Tibial artery (tissue), 4 donors: ENCODE measurements at places on chromosomes 12 and 14.

- DNase-seq, result no peak
These were observed 38.9 kb downstream of the FOXN3 start for GRCh38 chr14:89378119-89378518.

- no peak for DNase-seq
These were observed 169.9 kb downstream of the KTN1 start for GRCh38 chr14:55749946-55750345.

- no peak for DNase-seq
These were observed 5.0 kb upstream of the CD4 start for GRCh38 chr12:6784296-6784695.

GRCh38 chr12:130711756-130712155, 4.3 kb downstream of the RIMBP2 start:
- no peak for DNase-seq

DNA sequence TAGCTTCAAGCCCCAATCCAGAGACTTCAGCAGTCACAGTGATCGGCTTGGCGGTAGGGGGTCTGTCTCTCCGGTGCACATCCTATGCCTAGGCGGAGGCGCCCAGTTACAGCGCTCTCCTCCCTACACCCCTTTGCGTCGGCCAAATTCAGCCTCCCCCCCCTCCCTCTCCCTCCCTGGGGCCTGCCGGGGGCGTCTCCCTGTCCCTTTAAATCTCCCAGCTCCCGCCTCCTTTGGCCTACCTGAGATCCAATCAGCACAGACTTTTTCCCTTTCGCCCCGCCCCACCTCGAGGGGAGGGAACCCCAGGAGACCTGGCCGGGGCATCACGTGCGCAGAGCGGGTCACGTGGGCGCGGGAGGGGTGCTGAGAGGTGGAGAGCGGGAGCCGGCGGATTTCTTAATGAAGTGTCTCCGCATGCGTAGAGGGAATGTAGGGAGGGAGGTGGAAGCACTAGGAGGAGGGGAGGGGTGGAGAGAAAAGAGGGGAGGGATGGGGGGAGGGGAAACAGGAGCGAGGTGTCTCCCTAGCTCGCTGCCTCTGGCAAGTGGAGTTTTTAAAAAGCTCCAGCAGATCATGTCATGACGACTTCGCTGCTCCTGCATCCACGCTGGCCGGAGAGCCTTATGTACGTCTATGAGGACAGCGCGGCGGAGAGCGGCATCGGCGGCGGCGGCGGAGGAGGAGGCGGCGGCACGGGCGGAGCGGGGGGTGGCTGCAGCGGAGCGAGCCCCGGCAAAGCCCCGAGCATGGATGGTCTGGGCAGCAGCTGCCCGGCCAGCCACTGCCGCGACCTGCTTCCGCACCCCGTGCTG, at the start of gene HOXC13:
TSS of gene HOXC13 (plus strand) at position 506 of the 815 bp plus-strand sequence. CDS start at position 582, 76 bp downstream.
- peak; percentile 93 for DNase-seq

DNA sequence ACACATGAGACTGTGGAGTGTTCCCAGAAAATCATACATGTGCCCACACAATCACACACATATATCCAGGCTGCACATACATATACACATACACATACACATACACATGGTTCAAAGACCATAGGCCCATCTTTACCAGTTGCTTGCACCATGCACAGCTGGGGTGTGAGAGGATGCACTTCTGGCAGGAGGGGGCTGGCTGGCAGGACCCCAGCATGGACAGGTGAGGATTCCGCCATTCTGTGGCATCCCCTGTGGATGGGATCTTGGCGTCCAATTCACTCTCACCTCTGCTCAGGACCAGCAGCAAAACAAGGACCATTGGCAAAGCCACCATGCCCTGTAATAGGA, 7.0 kb downstream of the ITGB7 start:
- no peak for DNase-seq

GRCh38 chr14:72679536-72680151, 214.3 kb downstream of the DPF3 start:
- no peak for DNase-seq

DNA sequence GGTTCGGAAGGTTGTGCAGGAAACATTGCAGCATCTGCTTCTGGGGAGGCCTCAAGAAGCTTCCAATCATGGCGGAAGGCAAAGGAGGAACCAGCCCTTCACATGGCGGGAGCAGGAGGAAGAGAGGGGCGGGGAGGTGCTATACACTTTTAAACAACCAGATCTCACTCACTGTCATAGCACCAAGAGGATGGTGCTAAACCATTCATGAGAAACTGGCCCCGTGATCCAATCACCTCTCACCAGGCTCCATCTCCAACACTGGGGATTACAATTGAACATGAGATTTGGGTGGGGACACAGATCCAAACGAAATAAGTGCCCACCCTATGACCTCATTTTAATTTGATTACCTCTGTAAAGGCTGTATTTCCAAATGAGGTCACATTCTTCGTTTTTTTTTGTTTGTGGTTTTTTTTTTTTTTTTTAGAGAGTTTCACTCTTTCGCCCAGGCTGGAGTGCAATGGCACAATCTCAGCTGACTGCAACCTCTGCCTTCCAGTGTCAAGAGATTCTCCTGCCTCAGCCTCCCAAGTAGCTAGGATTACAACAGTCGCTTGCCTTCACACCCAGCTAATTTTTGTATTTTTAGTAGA, 11.4 kb upstream of the ORAI1 start:
- DNase-seq, result no peak

GRCh38 chr12:117437516-117438255, 76.3 kb upstream of the NOS1 start:
- DNase-seq, result no peak

DNA sequence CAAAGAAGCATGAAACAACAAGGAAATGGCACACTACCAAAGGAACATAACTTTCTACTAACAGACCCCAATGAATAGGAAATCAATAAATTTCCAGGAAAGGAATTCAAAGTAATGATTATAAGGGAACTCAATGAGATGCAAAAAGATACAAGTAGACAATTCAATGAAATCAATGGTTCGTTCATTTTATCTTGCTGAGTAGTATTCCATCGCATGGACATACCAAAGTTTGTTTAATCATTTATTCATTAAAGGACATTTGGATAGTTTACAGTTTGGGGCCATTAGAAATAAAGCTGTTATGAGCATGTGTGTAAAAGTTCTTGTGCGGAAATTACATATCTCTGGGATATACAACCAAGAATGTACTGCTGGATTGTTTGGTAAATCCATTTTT, 35.0 kb upstream of the LYZ start:
- no peak for DNase-seq

GRCh38 chr12:50192908-50193307, 25.7 kb upstream of the CERS5 start:
- no peak for DNase-seq

DNA sequence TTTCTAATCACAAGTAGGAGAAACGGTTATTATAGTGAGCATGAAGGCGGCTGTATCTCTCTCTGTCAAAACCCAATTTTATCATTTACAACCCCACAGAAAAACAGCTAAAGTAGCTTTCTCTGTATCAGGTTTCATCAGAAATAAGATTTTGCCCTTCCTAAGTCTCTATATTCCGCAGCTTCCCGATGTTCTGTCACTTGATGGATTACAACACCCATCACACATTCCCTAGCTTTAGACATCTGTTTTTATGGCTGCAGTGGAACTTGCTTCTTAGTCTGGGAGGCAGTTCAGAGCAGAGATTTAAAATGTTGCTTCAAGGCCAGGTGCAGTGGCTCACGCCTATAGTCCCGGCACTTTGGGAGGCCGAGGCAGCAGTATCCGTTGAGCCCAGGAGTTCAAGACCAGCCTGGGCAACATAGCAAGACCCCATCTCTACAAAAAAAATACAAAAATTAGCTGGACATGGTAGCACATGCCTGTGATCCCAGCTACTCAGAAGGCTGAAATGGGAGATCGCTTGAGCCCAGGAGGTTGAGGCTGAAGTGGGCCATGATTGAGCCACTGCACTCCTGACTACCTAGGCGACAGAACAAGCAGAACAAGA, 27.6 kb upstream of the FOXN3 start:
- DNase-seq, result peak; percentile 27

DNA sequence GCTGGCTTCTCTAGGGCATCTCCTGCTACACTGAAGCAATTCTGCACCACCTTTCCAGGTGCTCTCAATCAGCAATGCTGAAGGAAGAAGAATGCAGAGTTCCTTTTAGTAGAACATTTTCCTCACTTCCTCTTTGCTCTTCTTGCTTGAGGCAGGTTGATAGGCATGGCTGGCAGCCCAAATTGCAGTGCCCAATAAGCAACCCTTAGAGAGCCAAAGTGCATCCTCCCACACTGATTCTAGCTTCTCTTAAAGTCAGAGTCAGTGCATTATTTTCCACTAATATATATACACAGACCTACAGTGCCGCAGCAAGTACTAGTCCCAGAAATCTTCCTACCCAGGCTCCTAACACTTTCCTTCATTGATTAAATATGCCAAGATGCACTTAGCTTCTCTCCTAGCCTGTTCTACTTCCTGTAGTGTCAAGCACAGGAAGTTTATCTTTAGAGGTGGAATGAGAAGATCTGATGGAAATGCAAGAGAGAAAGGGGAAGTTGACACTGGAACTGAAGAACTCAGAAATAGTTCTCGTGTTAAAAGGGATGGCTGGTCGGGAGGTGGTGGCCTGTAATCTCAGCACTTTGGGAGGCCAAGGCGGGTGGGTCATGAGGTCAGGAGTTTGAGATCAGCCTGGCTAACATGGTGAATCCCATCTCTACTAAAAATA, 132.7 kb downstream of the SSPN start:
- DNase-seq, result no peak
